Mesangial cell (primary cell): ENCODE measurements at places on chromosomes 2 and 18. TPM values are rescaled to one million over a fixed set of nuclear protein-coding genes. Genes with fewer than 3 reads are reported as not detected.

Gene FNDC4
- total RNA-seq = 18.6 and 35.9 TPM in 2 replicates

Gene TTN
- under 0.01 TPM in 2 replicates for total RNA-seq

Gene CELF4
- total RNA-seq = not detected in 2 replicates

Gene GCC2
- total RNA-seq = 4.2 and 6.5 TPM in 2 replicates
